ENCODE measurements at places on chromosomes 7 and 10.

- DNase-seq = no peak
These were observed 22.5 kb upstream of the MYL7 start for GRCh38 chr7:44163591-44163990.

GRCh38 chr7:106134241-106134640 lies 22.1 kb upstream of the SYPL1 start:
- DNase-seq = no peak

GRCh38 chr10:106565546-106565945 lies 599.0 kb downstream of the SORCS1 start:
- DNase-seq = no peak

- no peak for DNase-seq
These were observed 35.7 kb upstream of the ATXN7L1 start for GRCh38 chr7:105911961-105912575.

DNA sequence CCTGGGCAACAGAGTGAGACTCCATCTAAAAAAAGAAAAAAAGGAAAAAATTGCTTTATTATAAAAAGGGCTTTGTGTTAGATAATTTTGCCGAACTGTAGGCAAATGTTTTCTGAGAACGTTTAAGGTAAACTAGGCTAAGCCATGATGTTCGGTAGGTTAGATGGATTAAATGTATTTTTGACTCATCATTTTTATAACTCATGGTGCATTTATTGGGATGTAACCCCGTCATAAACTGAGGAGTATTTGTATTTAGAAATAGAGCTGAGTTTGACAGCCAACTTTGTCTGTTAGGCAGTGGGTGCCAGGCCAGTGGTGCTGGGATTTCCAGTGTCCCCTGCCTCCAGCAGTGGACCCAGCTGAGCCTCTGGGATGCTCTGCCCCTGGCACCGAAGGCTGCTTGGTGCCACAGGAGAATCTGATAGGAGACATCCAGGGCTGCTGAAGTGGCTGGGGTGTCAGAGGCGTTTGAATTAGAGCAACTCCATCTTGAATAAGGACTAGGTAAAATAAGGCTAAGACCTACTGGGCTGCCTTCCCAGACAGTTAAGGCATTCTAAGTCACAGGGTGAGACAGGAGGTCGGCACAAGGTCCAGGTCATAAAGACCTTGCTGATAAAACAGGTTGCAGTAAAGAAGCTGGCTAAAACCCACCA lies 114.9 kb upstream of the EEPD1 start:
- DNase-seq = no peak

- DNase-seq = no peak
These were observed 27.3 kb upstream of the KMT2C start for GRCh38 chr7:152462995-152463708.

GRCh38 chr7:151769188-151769821 lies 107.6 kb downstream of the PRKAG2 start:
- peak; percentile 14 for DNase-seq

GRCh38 chr10:122331100-122331499 lies 43.4 kb upstream of the PLEKHA1 start:
- DNase-seq = no peak

- DNase-seq = no peak
These were observed 851 bp upstream of the GOT1 start for GRCh38 chr10:99431190-99431760.

DNA sequence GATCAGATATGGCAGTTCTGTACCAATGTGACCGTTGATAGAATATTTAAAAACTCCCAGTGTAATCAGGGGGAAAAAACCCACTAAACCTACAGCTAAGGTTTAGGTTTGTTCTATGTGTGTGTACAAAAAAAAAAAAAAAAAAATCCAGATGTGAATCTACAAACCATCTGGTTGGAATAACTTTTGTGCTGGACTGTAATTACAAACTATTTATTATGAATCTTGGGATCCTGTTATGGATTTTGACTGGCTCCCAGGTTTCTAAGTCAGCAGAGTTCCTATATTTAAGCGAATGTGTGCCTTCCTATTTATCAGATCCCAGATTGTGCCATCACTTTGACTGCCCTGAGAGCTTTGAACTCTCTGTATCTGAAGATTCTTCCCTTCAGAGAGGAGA lies 29.1 kb downstream of the BMPER start:
- DNase-seq = no peak

GRCh38 chr10:63068246-63068645 lies 64.9 kb upstream of the NRBF2 start:
- DNase-seq = no peak

DNA sequence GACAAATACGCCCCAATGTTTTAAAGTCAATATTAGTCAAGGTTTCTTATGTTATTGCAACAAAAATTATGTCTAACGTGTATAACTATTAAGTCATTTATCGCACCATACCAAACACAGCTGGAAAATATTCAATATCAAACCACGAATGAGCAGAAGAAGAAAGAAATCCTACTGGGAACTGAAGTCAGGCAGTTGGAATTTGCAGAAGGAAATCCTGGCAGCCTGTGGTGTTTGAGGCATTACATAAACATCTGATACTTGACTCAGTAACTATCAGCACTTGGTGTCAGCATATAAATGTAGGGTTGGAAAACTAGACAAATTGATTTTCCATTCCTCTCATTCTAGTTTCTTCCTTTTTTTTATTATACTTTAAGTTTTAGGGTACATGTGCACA lies 83.4 kb upstream of the NUPR2 start:
- no peak for DNase-seq

- DNase-seq = no peak
These were observed 115.6 kb upstream of the PHYHIPL start for GRCh38 chr10:59060852-59061251.

- DNase-seq = no peak
These were observed 8.1 kb upstream of the FAM107B start for GRCh38 chr10:14782691-14783363.

GRCh38 chr10:98431016-98431415 lies 15.7 kb downstream of the HPS1 start:
- no peak for DNase-seq

DNA sequence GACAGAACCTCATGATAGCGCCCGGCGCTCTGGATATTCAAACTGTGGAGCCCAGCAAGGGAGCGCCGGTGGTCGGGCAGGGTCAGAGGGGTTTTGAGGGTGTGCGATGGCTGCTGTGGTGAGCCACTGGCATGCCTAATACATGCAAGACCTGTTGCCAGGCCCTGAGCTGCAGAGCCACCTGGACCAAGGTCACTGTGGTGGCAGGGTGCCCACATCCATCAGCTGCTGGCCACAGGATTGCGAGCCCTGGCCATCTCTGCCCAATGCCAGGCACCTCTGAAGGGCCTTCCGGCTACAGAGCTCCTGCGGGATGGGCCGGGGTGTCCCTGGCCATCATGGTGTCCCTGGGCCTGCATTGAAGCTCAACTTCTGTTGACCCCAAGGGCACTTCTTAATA lies 123.0 kb upstream of the TNRC18 start:
- DNase-seq = no peak

- DNase-seq = no peak
These were observed 8.7 kb upstream of the SAMD9L start for GRCh38 chr7:93156884-93157283.

- no peak for DNase-seq
These were observed 204.4 kb downstream of the DIP2C start for GRCh38 chr10:484925-485661.

GRCh38 chr10:33739031-33739430 lies 404.6 kb upstream of the NRP1 start:
- DNase-seq = no peak

GRCh38 chr10:85635650-85636049 lies 730.9 kb downstream of the GRID1 start:
- DNase-seq = no peak

DNA sequence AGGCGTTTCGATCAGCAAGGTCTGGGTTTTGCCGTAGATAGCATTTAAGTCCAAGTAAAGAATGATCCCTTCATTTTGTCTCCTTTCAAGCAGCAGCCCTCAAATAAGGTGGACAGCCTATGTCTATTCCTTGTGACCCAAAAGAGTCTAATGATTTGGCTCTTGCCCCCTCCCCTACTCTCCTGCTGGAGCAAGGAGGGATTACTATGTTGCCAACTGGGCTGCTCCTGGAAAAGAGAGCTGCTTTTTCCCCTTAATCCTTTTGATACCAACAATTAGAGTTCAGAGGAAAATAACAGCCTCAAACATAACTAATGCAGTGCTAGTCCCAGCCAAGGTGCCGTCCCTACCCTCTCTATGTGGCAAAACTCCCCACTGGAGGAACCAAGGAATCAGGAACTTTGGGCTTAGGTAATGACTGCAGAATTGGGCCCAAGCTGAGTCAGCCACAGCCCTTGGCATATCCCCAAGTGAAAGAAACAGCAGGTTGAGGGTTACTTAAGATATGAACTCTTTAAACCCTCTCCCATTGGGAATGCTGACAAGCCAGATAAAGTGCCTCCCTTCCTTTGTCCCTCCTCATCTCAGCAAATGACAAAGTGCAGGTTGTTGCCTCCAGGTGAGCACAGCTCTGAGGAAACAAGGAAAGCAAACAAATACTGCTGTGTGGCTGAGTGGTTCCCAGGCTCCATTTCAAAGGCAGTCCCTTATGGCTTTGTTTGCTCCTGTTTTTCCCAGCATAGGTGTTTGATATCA lies 643.7 kb downstream of the INHBA start:
- no peak for DNase-seq

DNA sequence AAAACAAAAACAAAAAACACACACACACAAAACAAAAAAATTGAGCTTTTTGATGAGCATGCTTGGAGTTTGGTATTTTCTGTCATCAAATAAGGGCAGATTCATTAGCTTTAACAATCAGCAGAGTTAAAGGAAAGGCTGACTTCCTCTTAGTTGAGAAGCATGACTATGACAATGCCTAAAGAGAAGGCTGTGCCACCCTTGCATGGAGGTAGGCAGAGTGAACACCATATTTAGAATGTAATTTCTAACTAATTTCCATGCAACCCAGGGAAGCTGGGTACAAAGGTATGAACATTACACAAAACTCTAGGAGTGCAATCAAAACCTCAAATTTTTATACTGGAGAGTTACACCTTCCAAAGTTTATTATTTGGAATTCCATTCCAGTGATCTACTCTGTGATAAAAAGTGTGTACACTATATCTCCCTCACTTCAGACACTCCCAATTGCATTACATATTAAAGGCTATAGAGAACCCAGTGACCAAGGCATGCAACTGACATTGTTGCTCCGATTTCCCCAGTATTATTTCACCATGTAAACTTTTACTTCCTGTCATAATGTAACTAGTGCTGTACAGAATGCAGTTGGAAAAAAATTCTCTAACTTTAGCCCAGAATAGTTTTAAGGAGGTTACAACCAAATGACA lies 9.4 kb upstream of the CYCS start:
- DNase-seq = no peak

GRCh38 chr10:114458955-114459354 lies 54.7 kb upstream of the AFAP1L2 start:
- DNase-seq = no peak

DNA sequence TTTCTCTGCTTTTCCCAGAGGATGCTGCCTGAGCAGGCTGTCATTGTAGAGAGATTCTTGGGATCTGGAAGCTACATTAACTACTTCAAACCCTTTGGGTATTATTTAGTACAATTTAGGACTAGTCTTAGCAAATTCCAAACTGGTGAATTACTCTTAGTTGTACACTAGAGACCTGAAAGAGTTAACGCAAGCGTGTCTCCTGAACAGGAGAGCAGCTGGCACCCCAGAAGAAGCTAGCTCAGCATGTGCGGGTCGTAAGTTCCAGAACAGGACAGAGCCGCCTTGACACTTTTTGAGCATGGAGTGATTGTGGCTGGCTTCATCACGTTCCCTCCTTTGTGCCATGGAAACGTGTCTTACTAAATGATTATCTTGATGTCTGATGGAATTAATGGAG lies 495.7 kb upstream of the TPK1 start:
- no peak for DNase-seq

- no peak for DNase-seq
These were observed 65.9 kb downstream of the ABCB5 start for GRCh38 chr7:20681258-20681882.

DNA sequence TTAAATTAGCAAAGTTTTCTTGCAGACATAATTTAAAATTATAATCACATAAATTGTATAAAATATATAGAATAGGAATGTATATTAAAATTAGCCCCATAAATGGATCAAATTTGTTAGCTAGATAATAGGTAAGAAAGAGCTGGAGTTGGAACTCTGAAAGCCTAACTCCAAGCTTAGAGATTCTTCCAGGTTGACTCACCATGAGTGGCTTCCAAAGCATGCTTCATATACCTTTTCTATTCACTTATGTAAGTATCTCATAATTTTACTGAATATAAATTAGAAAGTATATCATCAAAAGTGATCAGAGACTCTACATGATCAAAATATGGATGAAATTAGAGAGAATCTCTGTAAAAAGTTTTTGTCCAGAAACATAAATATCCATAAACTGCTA lies 320.7 kb upstream of the MAGI2 start:
- DNase-seq = no peak

DNA sequence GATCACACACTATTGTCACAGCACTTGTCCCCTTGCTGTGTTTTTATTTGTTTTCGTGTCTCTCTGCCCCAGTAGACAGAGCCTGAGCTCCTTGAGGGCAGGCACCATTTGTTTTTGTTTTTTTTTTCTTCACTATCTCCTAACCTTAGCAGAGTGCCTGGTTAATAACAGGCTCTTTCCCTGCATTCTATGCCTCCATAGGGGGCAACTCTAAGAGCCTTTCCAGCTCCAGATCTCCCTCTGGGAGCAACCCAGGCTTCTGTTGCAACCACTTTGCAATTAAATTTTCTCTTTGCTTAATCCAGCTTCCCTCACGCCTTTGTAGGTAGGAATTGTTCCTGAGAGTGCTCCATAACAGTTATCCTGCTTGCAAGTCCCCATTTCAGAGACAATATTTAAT lies 148.4 kb downstream of the PLXDC2 start:
- no peak for DNase-seq

GRCh38 chr7:87148332-87148955 lies 3.8 kb upstream of the DMTF1 start:
- DNase-seq = no peak

GRCh38 chr7:137684776-137685175 lies 162.0 kb downstream of the DGKI start:
- no peak for DNase-seq

- DNase-seq = no peak
These were observed 150.2 kb downstream of the SEC23IP start for GRCh38 chr10:120042705-120043104.

GRCh38 chr7:118349604-118350003 lies 125.1 kb downstream of the ANKRD7 start:
- no peak for DNase-seq

- DNase-seq = no peak
These were observed 1.2 kb downstream of the SUFU start for GRCh38 chr10:102504976-102505300.

DNA sequence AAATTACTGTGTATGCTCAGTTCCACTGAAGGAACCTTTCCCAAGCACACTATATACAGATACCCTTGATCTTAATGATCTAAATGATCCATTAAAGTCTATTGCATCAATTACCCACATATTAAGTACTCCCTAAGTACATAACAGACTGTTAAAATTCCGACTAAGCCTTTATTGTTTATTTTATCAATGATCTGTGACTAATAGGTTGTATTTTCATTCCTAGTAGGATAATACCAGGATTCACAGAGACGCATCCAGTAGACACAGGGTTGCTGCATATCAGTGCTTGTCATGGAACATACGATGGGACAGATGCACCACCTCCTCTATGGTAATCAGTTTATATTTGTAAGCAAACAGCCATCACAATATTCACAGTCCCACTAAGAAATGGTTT lies 159.6 kb upstream of the SLC26A5 start:
- no peak for DNase-seq
